ENCODE measurements at places on chromosomes 3 and 15. TPM values are rescaled to one million over a fixed set of nuclear protein-coding genes. Genes with fewer than 3 reads are reported as not detected.

The CCR9 gene
- 8.3 TPM for total RNA-seq

The PLOD2 gene
- 0.18 TPM for total RNA-seq

The ATP13A4 gene
- total RNA-seq = 1.3 TPM

The SYNPR gene
- total RNA-seq = not detected

The SLC2A2 gene
- total RNA-seq = not detected

The SAXO2 gene
- 1.6 TPM for total RNA-seq

GRCh38 chr3:151852074-151852811 is 21.2 kb upstream of the SUCNR1 start:
- no peak for DNase-seq

GRCh38 chr15:67066041-67066958 is 898 bp downstream of the SMAD3 start:
- DNase-seq = no peak

- no peak for DNase-seq
These were observed 103.1 kb downstream of the LRIG1 start for GRCh38 chr3:66397745-66398144.

DNA sequence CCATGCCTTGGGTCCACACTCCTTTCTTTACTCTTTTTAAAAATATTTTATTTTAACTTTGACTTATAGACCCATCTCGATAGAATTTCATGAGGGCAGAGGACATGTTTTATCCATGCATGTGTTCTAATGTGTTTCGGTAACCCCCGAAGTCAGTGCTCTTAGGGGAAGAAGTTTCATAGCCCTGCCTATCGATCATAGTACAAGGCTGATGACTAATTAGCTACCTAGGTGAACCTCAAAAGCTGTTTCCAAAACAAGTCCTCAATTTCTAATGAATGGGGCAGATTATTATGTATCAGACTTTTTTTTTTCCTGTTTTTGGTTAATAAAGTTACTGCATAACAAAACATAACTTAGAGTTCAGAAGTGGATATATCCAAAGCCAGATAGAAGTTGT is 82.0 kb downstream of the MBNL1 start:
- no peak for DNase-seq

DNA sequence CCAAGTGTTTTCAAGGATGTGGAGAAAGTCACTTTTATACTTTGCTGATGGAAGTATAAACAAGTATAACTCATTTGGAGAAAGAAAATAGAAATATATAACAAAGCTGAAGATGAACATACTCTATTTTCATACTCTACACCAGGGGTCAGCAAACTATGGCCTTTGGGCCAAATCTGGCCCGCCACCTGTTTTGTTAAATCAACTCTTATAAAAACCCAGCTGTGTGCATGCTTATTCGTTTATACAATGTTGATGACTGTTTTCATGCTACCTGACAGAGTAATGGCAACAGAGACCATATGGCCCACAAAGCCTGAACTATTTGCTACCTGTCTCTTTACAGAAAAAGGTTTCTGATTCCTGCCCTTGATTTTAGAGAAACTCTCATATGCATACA is 124.0 kb downstream of the NR1D2 start:
- DNase-seq = no peak

GRCh38 chr3:54564374-54564925 is 363.4 kb downstream of the LRTM1 start:
- DNase-seq = no peak

DNA sequence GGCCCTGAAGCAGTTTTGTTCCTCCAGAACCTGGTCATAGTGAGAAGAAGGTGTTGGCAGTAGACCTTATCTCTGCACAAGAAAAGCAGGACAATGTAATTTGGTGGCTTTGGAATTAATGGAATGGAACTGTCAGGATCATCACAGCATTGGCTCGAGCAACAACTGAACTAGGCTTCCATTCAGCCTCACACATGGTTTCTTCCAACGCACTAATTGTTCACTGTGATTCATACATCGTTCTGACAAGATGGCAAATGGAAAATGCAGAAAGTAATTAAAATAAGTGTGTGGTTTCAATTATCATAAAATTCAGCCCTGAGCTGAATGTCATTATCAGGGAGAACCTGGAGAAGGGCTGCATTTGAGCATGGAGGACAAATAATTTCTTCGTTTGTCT is 80.6 kb downstream of the MFSD1 start:
- no peak for DNase-seq

DNA sequence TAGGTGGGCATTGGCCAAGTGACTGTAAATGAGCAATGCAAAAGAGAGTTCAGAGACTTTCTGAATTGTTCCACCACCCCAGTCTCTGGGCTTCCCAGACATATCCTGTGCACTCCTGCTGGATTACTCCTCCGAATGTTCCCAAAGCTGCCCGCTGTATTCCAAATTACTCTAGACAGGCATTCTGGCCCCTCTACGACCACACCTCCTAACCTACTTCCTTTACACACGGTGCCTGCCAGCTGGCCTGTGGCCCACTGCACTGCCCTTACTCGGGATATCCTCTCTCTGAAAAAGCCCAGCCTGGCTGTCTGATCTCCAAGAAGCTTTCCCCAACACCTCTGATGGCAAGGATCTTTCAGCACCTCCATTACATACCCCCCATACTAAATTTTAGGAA is 66.6 kb downstream of the DUT start:
- no peak for DNase-seq

GRCh38 chr3:136802481-136802996 is 16.4 kb upstream of the SLC35G2 start:
- DNase-seq = no peak

DNA sequence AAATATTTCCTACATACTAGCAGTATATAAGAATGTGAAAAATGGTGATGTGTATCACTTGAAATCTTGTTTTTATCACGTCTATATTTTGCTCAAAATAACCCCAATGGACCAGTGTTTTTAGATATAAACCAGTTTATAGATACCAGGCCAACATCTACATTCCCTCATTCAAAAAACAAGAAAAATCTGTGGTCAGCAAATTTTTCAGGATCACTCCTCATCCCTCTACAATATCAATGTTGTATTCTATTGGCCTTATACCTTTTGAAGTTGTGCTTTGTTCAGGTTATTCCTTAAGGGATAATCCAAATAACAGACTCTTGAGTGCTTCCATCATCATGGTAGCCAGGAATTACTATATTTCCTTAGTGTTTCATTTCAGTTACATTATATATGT is 332.9 kb upstream of the ARRDC4 start:
- no peak for DNase-seq

DNA sequence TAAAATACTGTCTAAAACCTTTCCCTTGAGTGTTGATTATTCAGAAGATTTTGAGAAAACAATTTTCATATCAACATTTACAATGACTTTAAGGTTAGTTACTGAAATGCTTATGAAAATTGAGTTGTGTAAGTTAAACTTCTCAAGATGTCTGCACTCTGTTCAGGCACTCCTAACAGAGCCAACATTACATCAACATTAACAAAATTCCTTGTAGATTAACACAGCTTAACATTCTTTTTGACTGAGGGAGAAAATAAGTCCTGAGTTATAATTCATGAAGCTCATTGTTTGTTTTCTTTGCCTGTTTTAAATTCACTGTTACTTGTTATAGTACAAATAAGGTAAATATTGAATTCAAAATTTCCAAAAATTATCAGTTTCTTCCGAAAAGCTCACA is 9.0 kb downstream of the ACKR4 start:
- no peak for DNase-seq

- DNase-seq = no peak
These were observed 34.0 kb upstream of the TBL1XR1 start for GRCh38 chr3:177231242-177231641.

DNA sequence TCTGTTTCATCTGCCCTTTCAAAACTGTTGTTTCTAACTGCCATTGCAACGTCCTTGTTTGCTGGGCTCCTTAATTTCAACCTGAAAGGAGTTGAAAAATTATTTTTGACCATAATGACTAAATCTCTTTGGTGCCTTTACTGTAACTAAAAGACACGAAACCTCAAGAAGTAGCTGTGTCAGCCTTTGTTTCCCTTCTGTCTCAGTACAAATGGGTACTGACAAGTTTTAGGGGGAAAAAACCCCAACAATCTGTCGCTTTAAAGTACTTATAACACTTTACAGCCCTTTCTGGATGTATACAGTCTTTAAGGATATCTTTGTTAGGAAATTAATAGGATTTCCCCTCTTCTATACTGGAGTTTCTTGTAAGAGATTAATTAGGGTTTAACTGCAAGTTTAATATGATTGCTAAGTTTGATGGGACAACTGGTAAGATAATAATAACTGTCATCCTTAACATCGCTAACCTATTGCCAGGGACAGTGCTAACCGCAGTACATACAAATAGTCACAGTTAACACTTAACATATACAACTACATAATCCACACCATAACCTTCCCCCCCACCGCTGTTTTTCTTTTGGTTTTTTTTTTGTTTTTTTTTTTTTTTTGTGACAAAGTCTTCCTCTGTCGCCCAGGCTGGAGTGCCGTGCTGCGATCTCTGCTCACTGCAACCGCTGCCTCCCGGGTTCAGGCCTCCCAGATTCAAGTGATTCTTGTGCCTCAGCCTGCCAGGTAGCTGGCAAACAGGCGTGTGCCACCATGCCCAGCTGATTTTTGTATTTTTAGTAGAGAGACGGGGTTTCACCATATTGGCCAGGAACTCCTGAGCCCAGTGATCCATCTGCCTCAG is 1.7 kb downstream of the GXYLT2 start:
- no peak for DNase-seq

DNA sequence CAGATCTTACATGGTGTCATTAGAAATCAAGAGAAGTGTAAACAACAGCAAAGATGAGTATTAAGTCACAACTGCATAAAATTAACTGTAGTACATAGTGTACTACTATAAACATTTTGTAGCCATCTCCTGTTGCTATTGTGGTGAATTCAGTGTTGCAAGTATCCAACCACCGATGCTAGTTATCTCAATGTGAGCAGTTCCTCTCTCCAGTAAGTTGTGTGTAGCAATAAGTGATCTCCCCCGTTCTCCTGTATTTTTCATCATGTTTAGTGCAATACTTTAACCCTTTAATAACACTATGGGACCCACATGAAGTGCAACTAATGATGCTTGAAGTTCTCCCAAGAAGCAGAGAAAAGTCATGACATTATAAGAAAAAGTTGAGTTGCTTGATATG is 264.7 kb upstream of the KCNH8 start:
- no peak for DNase-seq

Data from CD8-positive, alpha-beta memory T cell (primary cell).